ENCODE measurements at places on chromosomes 7 and 10. TPM values are rescaled to one million over a fixed set of nuclear protein-coding genes. Genes with fewer than 3 reads are reported as not detected.

DNA sequence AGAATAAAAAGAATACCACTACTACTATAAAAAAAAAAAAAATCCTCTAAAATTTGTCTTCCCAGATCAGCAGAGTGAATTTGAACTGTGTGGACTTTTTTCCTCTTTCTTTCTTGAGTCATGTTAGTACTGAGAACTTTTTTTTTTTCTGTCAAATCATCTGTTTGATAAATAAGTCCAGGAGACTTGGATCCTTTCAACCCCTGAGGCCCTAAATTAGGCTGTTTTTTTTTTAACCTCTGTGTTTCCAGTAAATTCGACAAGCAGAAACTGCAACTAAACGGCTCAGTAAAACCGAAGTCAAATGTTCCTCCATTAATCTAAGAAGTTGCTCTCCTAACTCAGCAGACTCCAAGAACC lies 2.7 kb downstream of the MAP3K8 start:
- no peak for DNase-seq
- H3K4me3 ChIP-seq: peak overlapping the region; percentile 75
- H3K27me3 ChIP-seq: no peaks in the 10 kb centered on the region

Gene TBC1D12
- not detected for total RNA-seq

Gene CCL24
- not detected for total RNA-seq

DNA sequence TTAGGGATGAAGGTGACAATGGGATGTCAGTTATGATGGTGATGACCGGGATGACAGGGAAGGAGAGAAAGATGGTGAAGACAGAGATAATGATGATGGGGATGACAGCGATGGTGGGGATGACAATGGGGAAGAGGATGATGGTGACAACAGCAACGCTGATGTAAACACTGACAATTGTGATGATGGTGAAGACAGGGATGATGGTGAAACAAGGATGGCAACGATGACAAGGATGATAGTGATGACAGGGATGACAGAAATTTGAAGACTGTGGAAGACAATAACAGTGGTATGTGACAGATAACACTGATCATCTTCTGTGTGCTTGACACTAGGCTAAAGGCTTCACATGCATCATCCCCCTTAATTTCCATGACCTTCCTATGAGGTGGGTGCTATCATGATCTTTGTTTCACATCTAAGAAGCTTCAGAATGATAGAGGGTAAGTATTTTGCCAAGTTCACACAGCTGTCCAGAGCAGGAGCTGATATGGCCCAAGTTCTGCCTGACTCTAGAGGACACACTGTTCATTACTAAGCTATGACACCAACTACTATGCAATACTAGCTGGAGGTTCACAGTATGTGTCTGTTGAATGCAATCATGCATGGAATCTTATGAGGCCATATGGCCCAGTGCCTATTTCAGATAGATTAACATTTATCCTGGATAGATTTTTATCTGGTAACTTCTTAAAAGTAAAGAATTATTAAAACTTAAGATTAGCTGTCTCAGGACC lies 105.6 kb downstream of the RNLS start:
- H3K36me3 ChIP-seq: peaks cover 2% of the 10 kb centered on the region
- H3K4me1 ChIP-seq: no peaks in the 10 kb centered on the region
- no peak overlapping the region for H3K4me3 ChIP-seq
- no peak for DNase-seq
- H3K27ac ChIP-seq: no peak overlapping the region
- H3K27me3 ChIP-seq: peaks cover 3% of the 10 kb centered on the region

Gene FXYD4
- total RNA-seq: not detected

Data from naive thymus-derived CD8-positive, alpha-beta T cell (primary cell).